Activated CD4-positive, alpha-beta T cell treated with anti-CD3 and anti-CD28 coated beads, Interleukin-2, amount 10 ng/mL, durations not matched to agents 7 days and 5 days (primary cell): ENCODE measurements at places on chromosomes 2 and 18. TPM values are rescaled to one million over a fixed set of nuclear protein-coding genes. Genes with fewer than 3 reads are reported as not detected.

ZNF142 gene
- 48.6 TPM for total RNA-seq

DPYSL5 gene
- total RNA-seq = not detected

FOXD4L1 gene
- total RNA-seq = 0.25 TPM

TMEM178A gene
- total RNA-seq = not detected

OXER1 gene
- not detected for total RNA-seq

DLX2 gene
- not detected for total RNA-seq

ANO7 gene
- total RNA-seq = 0.12 TPM

GAD1 gene
- 1.4 TPM for total RNA-seq

ERFE gene
- total RNA-seq = not detected

UGT1A9 gene
- total RNA-seq = not detected

- no peak for DNase-seq
Observed at GRCh38 chr2:25369439-25369838, 27.7 kb upstream of the DNMT3A start.

DNA sequence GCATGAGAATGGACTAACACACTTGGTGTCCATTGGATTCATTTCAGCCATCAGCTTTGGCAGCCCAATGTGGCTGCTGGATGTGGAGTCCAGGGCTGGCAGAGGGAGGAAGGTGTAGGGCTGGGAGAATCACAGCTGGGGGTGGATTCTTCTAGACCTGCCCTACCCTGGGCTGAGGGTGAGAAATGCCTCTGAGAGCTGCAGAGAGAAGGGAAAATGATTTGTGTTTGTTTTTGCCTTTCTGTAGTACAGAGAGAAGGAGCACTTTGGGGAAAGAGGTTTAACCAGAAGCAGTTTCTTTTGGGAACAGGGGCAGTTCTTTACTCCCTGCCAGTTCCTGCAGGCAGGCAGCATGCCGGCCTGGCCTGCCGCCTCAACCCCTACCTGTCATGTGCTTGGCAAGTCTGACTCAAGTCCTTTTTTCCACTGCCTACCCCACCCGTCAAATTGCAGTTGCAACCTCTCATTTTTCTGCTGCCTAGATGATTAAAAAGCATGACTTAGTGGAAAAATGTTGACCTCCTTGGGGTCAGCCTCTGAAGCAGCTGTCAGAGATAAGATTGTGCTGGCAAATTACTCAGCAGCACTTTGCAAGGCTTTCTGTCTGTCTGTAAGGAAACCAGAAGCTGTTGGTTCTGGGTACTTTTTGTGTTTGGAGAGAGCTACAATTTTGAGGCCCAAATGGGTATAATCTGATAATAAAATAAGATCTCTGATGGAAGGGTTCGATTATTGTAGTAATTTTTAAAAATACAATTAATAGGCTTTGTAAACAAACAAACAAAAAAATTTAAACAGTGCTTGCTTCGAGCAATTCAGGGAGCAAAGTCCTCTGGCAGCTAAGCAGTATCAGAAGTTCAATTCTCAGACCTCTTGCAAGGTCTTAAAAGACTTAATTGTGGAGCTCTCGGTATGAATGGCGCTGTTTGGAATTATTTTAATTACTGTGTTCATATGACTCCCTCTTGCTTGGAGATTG lies 21.7 kb downstream of the LBH start:
- DNase-seq = peak; percentile 41

- no peak for DNase-seq
Observed at GRCh38 chr2:2188941-2189340, 142.1 kb downstream of the MYT1L start.

- DNase-seq = no peak
Observed at GRCh38 chr2:224133387-224133786, 94.3 kb upstream of the SERPINE2 start.

- DNase-seq = no peak
Observed at GRCh38 chr2:64404002-64404731, 49.8 kb upstream of the LGALSL start.

DNA sequence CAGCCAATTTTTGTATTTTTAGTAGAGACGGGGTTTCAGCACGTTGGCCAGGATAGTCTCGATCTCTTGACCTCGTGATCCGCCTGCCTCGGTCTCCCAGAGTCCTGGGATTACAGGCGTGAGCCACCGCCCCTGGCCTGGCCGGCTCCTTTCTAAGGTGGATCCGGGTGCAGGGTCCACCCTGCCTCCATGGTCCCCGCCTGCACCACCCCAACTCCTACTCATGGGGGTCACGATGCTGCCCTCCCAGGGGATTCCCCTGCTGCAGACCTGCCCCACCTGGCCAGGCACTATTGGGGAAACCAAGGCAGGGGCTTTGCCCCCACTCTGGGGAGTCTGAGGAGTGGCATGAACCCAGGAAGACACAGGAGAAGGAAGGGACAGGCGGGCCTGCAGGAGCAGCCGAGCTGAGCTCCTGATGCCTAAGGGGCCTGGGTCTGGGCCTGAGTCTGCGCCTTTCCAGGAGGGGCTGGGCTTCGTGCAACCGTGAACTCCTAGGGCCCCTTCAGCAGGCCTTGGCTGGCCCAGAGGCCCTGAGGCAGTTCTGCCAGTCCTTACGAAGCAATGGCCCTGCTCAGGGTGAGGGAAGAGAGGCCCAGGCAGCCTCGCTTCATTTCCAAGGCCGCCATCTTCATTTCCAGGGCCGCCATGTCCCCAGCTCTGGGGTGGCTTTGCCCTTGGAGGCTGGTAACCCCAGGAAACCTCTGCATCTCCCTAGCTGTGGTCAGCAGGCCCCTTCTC lies 67.2 kb upstream of the SMAD7 start:
- no peak for DNase-seq

GRCh38 chr18:79439628-79440023 lies 43.9 kb downstream of the NFATC1 start:
- no peak for DNase-seq

DNA sequence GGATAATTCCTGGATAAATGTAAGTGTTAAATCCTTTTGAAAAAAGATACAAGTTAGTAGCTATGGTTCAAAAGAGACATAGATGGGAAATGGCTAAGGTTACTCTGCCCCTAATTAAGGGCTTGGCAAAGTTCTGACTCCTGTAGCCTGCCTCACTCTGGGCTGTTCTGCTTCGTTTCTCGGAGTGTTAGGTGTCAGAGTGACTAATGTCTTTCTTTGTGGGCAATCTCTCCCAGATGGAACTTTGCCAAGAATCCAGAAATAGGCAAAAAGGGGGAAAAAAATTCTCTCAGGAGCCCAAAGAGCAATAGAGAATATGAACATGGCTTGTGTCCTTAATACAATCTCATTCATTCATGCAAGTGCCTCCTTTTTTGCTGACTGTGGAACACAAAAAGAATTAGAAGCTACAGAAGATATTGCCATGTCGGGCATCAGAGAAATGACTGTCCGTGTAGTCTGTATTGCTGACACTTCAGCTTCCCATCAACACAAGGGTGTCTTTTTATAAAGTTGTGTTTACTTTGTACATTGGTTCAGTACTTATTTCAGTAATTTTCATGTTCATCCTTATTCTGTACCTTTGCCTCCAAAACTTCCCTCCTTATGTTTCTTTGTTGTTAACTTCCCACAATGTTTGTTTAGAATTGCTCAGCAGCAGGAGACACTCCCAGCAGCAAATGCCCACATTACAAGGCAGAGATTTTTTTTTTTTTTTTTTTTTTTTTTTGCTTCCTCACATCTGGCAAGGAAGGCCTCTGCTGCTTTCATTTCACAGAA lies 134.0 kb downstream of the FTCDNL1 start:
- DNase-seq = no peak

GRCh38 chr2:83650161-83650560 lies 808.9 kb downstream of the SUCLG1 start:
- no peak for DNase-seq

DNA sequence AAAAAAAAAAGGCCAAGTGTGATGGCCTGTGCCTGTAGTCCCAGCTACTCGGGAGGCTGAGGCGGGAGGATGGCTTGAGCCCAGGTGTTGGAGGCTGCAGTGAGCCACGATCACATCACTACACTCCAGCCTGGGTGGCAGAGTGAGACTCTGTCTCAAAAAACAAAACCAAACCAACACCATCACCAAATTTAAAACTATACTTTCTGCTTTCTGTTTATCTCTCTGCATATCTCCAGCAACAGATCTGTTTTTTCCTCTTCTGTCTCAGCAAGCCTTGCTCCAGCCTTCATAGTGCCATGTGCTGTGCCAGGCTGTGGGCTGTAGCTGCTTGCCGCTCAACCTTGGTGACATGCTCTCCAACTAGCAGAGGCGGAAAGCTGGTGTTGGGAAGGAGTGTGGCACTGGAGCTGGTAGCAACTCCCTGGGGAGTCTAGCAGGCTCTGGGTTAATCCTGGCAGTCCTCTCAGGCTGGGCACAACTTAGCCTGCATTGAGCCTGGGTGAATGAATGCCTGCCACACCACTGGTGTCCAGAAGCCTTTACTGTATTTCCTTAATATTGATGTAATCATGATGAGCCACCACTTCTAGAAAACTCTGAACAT lies 204.1 kb downstream of the LDLRAD4 start:
- no peak for DNase-seq

GRCh38 chr2:236820763-236821344 lies 251.2 kb downstream of the ACKR3 start:
- DNase-seq = no peak

- no peak for DNase-seq
Observed at GRCh38 chr18:41643427-41643826, 311.6 kb upstream of the PIK3C3 start.

DNA sequence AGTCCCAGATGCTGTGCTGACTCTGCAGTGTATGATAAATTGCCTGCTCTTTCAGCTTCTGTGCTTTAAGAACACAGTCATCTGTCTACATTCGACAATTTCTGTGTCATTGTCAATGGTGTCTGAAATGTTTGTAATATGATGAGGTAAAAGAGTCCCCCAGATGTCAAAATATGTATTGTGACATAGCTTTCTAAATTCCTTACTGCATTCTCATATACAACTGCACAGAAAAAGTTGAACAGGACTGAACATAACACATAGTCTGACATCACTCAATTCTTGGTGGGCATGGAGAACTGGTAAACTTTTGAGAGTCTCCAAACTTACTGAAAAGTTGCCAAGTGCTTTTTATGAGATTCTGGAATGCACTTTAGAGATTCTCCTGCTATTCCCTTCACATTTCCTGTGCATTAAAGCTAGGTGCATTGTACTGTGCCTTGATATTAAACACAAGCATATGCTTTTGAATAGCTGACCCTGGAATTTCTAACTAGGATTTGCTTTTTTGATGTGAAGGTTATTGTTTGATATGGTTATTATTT lies 48.1 kb upstream of the ARHGAP28 start:
- no peak for DNase-seq

- no peak for DNase-seq
Observed at GRCh38 chr2:233032551-233033320, at the start of gene NEU2. Gene NEU2 (plus strand): TSS chr2:233032672. CDS start chr2:233032672, 0 bp downstream.

GRCh38 chr2:74696829-74697228 lies 42.8 kb downstream of the SEMA4F start:
- DNase-seq = no peak

- DNase-seq = no peak
Observed at GRCh38 chr2:155161314-155161713, 462.8 kb downstream of the KCNJ3 start.

DNA sequence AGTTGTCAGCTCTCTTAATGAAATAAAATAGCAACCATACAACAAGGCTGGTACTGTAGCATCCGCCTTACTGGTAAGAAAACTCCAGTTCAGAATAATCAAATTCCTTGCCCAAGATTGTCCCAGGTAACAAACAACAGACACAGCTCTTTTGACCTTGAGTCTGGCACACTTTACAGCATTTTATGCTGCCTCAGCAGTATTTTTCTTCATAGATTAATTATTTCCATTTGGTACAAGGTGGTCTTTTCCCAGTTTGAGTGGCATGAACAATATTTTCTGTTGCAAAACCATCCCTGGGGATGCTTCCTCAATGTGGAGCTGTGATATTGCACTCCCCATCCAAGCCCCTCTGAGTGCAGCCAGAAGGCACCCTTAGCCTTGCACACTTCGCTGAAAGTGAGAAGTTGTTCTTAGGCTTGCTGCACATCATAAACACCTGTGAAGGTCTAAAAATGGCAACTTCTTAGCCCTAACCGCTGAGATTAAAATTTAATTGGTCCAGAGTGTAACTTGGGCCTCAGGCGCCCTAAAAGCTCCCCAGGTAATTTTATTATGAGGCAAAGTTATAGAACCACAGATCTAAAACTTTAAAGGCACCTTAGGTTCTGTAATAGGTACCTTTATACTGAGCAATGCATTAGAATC lies 523.3 kb downstream of the CMPK2 start:
- no peak for DNase-seq
